ENCODE measurements at places on chromosomes 2 and 18.

- DNase-seq: no peak
These were observed 734.4 kb downstream of the CBLN2 start for GRCh38 chr18:71809711-71810110.

GRCh38 chr2:85288244-85288725 is 39.5 kb downstream of the TGOLN2 start:
- peak; percentile 69 for DNase-seq

DNA sequence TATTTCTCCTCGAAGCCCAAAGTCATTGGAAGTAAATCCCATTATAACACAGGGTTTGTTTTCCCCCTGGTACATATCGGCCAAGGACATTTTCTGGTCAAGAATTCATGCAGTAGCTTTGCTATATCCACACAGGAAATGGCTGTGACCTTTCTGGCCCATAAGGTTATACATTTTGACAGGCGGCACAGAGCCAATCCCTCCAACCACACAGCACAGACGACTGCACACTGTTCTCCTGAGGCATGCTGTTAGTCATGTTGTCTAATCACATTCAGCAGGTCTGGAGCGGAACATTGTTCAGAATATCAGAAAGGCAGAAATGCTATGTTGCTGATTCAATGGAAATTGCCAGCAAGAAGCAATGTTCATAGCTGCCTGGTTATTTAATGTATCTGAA is 742.3 kb upstream of the SLC8A1 start:
- no peak for DNase-seq

DNA sequence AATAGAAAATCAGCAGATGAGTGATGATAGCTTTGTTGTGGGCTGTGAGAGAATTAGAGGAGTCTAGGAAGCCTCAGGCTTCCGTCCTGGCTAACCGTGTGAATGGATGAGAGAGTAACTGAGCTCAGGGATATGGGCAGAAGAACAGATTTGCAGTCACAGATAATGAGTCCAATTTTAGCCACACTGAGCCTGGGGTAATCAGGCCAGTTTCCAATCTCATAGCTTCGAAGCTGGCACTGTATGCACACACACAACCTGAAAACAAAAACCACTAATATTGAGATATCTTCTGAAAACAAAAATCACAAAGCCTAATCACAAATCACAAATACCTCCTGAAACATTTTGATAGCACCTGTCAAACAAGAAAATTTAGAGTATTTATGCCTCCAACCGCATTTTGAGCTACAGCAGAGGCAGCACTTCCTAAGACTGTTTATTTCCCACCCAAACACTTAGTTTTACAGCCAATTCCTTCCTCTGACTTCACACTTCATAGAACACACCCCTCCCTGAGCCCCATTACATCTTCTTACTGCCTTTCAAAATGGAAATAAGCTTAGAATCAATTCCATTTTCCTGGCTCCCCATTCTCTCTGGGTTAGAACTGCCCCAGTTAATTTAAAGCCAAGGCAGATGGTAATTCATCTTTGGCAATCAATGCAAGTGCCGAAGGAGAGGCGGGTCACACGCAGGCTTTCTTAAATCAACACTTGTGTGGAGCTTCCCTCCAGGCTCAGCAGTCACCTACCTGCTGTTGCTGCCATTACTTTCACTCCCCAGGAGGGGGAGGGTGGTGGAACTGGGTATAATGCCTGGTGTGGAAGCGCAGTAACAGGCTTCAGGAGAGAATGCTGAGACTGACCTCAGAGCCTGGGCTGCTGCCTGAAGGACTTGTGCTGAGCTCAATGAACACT is 18.9 kb downstream of the TTR start:
- no peak for DNase-seq

GRCh38 chr2:44330801-44331200 is 30.5 kb downstream of the PREPL start:
- no peak for DNase-seq

DNA sequence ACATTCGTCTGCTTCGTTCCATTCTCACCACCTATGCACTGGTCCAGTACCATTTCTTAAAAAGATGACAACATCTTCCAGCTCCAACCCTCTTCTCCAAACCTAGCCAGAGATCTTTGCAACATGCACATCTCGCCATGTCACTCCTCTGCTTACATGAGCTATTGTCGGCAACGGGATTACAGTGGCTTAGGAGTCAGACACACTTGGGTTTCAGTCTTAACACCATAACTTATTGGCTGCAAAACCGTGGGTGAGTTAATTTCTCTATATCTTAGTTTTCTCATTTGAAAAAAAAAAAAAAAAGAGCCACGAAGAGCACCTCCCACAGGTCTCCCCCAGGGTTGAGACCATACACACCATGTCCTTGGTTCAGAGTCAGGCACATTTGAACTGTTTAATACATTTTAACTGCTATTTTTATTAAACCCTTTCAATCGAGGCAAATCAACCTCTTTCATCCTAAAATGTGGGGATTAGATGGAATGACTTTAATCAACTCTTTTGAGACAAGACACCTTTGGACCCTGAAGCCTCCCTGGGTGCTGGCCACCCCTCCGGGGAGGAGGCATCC is 889 bp downstream of the ANKRD29 start:
- DNase-seq: no peak

- DNase-seq: peak; percentile 36
These were observed 34.9 kb upstream of the GPC1 start for GRCh38 chr2:240400371-240401161.

- no peak for DNase-seq
These were observed 19.4 kb downstream of the RRM2 start for GRCh38 chr2:10141736-10142639.

DNA sequence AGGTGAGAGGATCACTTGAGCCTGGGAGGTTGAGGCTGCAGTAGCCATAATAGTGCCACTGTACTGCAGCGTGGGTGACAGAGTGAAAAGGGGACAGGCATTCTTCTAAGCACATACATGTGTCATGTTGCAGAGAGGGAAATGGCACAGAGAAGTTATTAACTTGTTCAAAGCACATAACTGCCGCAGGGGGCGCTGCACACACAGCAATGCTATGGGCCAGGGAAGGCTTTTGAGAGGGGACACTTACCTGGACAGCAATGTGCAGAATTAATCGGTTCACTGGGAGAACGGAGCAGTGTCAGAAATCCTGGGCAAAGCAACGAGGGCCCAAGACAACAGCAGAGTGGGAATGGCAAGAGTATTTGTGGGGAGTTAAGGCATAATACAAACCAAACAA is 2.4 kb downstream of the SCYGR8 start:
- DNase-seq: no peak

DNA sequence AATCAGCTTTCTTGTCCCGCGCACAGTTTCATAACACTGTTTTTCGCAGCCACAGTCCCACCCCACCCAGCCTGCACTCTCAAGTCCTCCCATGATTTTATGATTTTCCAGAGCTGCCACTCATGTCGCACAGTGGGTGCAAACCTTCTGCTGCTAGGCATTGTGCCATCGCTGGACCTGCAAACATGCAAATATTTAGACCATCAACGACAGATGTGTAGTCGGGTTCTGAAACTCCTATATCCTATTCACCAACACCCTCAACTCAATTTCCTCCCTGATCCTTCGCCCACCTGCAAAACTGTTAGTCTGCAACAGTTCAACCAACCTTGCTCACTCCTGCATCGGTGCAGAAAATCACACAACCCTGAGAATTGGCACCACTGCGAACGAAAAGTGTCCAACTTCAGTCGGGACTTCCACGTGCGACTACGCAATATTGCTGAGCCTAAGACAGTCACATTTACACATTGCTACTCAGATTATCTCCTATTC is 871 bp upstream of the ALS2 start:
- DNase-seq: no peak

All from ureter (tissue), 1 donor.